ENCODE measurements at places on chromosomes 5 and 9.

DNA sequence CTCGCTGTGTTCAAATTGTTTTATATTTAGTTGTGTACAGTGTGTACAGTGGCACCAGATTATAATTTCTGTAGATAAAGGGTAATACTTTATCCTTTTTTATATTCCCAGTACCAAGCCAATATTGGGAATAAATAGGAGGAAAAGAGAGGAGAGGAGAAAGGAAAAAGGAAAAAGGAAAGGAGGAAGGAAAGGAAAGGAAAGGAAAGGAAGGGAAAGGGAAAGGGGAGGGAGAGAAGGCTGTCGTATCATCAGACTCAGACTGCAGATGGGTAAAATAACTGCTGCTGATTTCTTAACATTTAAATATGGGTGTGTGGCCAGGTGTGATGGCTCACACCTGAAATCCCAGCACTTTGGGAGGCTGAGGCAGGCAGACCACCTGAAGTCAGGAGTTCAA, 51.0 kb downstream of the C5orf22 start:
- no peak for DNase-seq
- H3K4me3 ChIP-seq: no peak overlapping the region
- H3K27me3 ChIP-seq: no peaks in the 10 kb centered on the region
- H3K27ac ChIP-seq: no peak overlapping the region
- no peaks in the 10 kb centered on the region for H3K36me3 ChIP-seq

DNA sequence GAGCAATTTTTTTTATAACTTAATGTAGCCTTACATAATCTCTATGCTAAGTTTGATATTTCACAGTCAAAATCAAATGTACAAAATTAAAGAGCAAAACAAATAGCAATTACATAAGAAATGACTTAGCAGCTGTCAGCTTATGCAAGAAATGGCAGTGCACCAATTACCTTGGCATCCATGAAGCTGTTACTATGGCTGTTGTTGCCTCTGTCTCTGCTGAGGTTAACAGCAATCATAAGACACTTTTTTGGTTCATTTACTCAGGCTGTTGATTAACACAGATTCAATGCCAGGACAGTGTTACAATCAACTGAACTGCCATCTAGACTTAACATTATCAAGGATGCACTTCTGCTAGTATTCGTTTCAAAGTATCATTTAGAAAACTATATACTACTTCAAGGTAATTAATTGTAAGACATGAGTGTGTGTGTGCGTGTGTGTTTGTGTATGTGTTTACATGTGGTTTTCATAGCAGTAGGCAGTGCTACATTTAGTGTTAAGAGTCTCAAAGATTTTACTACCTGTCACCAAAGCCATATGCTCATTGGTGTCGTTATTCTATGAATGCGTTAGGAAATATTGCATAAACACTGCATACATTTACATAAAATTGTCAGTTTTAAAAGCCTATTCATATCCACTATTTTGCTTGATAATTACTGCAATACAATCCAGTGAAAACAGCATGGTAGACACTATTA, 1084.2 kb upstream of the COX7C start:
- H3K36me3 ChIP-seq: no peaks in the 10 kb centered on the region
- no peak overlapping the region for H3K4me3 ChIP-seq
- H3K27ac ChIP-seq: no peak overlapping the region
- H3K4me1 ChIP-seq: no peaks in the 10 kb centered on the region
- DNase-seq: no peak

DNA sequence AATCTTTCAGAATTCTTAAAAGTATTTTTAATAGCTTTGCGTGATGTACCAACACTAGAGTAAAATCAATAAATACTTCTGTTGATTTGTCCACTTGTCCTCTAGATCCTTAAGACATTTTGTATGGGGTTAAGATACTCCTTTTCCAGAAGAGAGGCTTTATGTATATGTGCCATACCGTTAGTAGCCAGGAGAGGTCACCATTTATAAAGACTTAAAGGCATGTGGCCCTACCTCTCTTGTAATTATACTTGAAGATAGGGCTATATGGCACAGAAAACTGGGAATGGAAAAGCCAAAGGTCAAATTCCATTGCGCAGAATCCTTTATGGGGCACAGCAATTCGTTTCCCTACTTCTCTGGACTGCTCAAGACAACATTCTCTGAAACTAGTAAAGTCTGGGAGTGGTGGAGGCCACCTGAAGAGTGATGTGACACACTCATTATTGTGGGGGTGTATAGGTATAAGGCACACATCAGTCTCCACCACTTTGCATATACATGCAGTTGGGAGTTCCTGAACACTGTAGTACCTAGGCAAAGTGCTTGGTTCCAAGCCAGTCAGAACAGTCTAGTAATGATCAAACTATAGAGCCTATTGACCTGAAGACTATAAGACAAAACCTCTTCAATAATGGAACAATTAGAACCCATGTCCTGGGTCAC, 140.1 kb upstream of the FBXL17 start:
- H3K4me3 ChIP-seq: no peak overlapping the region
- peaks cover 9% of the 10 kb centered on the region for H3K36me3 ChIP-seq
- peaks cover 4% of the 10 kb centered on the region for H3K4me1 ChIP-seq
- H3K27me3 ChIP-seq: no peaks in the 10 kb centered on the region

DNA sequence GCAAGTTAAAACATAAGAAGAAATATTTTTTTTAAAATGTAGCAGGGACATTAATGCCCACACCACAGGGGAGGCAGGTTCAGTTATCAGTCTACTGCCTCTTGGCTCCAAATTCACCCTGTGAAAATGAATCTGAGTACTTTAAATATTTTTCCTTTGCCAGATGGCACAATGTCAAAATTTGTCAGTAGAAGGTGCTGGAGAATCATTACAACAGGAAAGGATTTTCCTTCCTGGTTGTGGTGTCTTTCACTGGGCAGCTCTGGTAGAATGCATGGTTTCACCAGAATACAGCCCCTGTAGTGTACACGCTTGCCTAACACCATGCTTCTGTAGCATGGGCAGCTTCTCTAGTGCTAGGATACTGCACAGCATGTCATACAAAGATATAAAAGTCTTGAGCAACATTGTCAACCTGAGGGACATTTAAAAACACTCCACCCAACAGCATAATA, 9.7 kb upstream of the SREK1 start:
- H3K27me3 ChIP-seq: no peaks in the 10 kb centered on the region
- no peak overlapping the region for H3K4me3 ChIP-seq

- H3K4me3 ChIP-seq: no peak overlapping the region
Observed at GRCh38 chr9:133004999-133005760, 25.6 kb upstream of the GTF3C5 start.

- H3K27me3 ChIP-seq: no peaks in the 10 kb centered on the region
- H3K36me3 ChIP-seq: peaks cover 4% of the 10 kb centered on the region
- H3K27ac ChIP-seq: no peak overlapping the region
- H3K4me3 ChIP-seq: no peak overlapping the region
- no peaks in the 10 kb centered on the region for H3K4me1 ChIP-seq
- peak; percentile 19 for DNase-seq
Observed at GRCh38 chr5:179375831-179376365, 30.6 kb upstream of the ADAMTS2 start.

DNA sequence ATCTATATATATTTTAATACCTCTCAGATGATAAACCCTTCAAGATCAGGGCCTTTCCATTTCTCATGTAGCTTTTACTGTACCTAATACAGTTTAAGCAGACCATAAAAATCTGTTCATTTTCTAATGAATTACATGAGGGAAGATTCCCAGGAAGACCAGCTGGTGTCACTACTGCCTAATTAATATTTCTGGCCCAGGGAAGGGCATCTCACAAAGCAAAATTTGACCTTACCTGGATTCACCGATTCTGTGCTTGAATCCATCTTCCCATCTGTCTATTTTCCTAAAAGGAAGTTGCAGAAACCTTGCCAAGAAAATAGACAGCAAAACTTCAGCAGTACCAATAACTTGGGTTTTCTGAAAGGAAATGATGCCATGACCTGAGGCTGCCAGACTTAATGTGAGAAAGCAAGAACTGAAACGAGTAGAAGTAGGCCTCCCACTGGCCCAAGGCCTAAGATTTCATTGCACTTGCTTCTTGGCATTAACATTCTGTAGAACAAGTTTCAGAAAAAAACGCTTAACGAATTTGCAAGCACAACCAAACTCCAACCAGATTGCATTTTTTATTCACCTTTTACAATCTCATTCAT, 83.0 kb upstream of the GLIS3 start:
- no peak for DNase-seq
- H3K4me3 ChIP-seq: no peak overlapping the region
- no peak overlapping the region for H3K27ac ChIP-seq
- H3K27me3 ChIP-seq: no peaks in the 10 kb centered on the region
- no peaks in the 10 kb centered on the region for H3K4me1 ChIP-seq

GRCh38 chr9:5778805-5779204, 54.1 kb downstream of the ERMP1 start:
- no peak overlapping the region for H3K4me3 ChIP-seq
- no peak overlapping the region for H3K27ac ChIP-seq
- H3K36me3 ChIP-seq: peaks cover 78% of the 10 kb centered on the region
- DNase-seq: no peak

- H3K4me3 ChIP-seq: no peak overlapping the region
- no peaks in the 10 kb centered on the region for H3K27me3 ChIP-seq
- DNase-seq: no peak
Observed at GRCh38 chr9:81833563-81834345, 94.5 kb upstream of the SPATA31D4 start.

GRCh38 chr5:107875833-107876232, 205.1 kb upstream of the EFNA5 start:
- no peak overlapping the region for H3K27ac ChIP-seq
- no peaks in the 10 kb centered on the region for H3K4me1 ChIP-seq
- H3K36me3 ChIP-seq: no peaks in the 10 kb centered on the region
- H3K4me3 ChIP-seq: no peak overlapping the region
- H3K27me3 ChIP-seq: no peaks in the 10 kb centered on the region
- DNase-seq: no peak

GRCh38 chr5:60377826-60378225, 322.1 kb downstream of the DEPDC1B start:
- no peaks in the 10 kb centered on the region for H3K27me3 ChIP-seq
- H3K4me1 ChIP-seq: no peaks in the 10 kb centered on the region
- H3K4me3 ChIP-seq: no peak overlapping the region
- H3K27ac ChIP-seq: no peak overlapping the region

DNA sequence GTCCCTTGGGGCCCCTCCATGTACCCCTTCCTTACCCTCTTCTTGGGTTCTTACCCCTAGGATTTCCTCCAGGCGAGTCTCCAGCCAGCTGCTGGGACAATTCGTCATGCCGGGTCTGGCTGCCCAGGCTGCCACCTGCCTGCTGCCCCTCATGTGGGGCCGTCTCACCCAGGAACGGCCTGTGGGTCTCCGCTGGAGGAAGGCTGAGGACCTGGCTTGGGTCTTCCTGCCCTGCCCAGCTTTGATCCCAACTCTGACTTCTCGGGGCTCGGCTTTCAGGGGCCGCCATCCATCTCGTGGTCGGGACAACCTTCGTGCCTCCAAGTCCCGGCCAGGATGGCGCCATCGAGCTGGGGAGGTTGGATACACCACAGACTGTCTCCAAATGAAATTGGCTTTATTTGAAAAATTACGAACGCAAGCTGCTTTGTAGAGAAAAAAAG, 38.1 kb downstream of the HMCN2 start:
- no peaks in the 10 kb centered on the region for H3K27me3 ChIP-seq
- peaks cover 13% of the 10 kb centered on the region for H3K36me3 ChIP-seq
- no peak overlapping the region for H3K27ac ChIP-seq
- H3K4me1 ChIP-seq: no peaks in the 10 kb centered on the region
- DNase-seq: no peak

- H3K4me3 ChIP-seq: peak within 1 kb of the TSS; percentile 97
- H3K4me1 ChIP-seq: no peaks in the 10 kb centered on the region
- H3K27me3 ChIP-seq: no peaks in the 10 kb centered on the region
- peak; percentile 71 for DNase-seq
- no peak within 1 kb of the TSS for H3K27ac ChIP-seq
Observed at GRCh38 chr5:84384604-84385575, at the start of gene EDIL3. Gene EDIL3, minus strand, starts transcription at chr5:84384880. Its CDS starts 506 bp downstream, at chr5:84384374.

DNA sequence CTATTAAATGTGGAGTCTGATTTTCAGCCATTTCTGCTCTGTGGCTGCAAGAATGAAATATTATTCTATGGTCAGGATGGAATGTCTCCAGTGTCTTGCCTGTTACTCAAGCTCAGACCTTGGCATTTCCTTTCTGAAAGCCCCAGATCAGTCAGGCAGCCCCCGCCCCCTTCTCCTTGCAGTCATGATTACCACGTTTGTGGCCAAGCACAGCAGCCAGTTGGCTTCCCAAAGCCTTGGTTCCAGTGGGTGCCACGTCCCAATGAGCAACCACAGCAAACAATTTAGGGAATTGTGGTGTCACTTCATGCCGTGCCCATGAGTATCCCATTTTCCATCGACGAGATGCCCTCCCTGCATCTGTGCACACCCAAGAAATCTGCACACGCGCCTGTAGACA, 9.7 kb upstream of the OBP2A start:
- no peaks in the 10 kb centered on the region for H3K36me3 ChIP-seq
- no peaks in the 10 kb centered on the region for H3K4me1 ChIP-seq
- DNase-seq: no peak

DNA sequence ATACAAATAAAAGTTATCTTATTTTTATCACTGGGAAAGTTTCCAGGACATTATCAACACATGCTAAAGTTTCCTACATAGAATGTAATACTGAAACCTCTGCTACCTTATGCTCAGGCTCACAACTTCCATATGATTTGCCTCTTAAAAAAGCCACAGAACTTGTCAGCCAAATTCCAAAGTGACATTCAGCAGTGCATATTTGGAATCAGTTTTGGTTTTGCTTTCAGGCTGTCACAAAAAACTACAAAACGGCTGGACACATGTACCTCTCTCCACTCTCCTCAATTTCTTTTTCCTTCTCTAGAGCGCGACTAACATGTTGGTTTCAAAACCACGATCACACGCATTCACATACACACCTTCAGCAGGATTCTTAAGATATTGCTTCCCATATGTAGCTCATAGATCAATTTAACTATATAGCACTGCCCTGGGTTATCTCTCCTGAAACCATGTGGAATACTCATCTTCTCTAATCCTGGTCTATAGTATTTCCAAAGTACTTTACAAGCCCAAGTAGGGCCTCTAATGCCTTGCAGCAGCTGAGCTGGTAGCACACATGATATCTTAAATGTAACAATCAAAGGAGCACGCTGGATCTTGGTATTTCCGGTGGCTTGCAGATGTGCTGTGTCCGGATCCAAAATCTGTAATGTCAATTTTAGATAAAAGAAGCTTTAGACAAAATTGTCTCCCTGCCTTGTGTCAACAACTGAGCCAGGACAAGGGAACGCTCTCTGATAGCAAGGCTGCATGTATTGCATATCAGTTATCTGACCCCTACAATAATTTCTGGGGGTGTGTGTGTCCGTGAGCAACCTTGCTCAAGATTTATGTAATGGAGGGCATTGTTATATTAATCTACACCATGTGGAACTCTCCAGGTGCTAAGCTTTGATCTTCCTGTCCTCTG, 203.2 kb downstream of the DMRT2 start:
- no peak overlapping the region for H3K27ac ChIP-seq
- no peaks in the 10 kb centered on the region for H3K27me3 ChIP-seq
- H3K36me3 ChIP-seq: no peaks in the 10 kb centered on the region
- DNase-seq: no peak
- no peaks in the 10 kb centered on the region for H3K4me1 ChIP-seq
- no peak overlapping the region for H3K4me3 ChIP-seq

GRCh38 chr5:83474161-83474796, 2.7 kb downstream of the VCAN start:
- peaks cover 8% of the 10 kb centered on the region for H3K4me1 ChIP-seq
- no peaks in the 10 kb centered on the region for H3K27me3 ChIP-seq
- peak overlapping the region; percentile 92 for H3K4me3 ChIP-seq
- peak; percentile 97 for DNase-seq
- H3K36me3 ChIP-seq: peaks cover 22% of the 10 kb centered on the region
- H3K27ac ChIP-seq: peak overlapping the region; percentile 6

- H3K4me3 ChIP-seq: no peak overlapping the region
- H3K36me3 ChIP-seq: no peaks in the 10 kb centered on the region
- no peak for DNase-seq
Observed at GRCh38 chr9:4769321-4770080, 23.2 kb upstream of the RCL1 start.
